Stimulated activated CD8-positive, alpha-beta memory T cell treated with anti-CD3 and anti-CD28 coated beads, Interleukin-12 subunit alpha, Interleukin-12 subunit beta, amount 100 ng/mL, for 1 hour (primary cell): ENCODE measurements at places on chromosomes 12 and 14.

- DNase-seq: no peak
These were observed 3.4 kb downstream of the TRHDE start for GRCh38 chr12:72275526-72275925.

DNA sequence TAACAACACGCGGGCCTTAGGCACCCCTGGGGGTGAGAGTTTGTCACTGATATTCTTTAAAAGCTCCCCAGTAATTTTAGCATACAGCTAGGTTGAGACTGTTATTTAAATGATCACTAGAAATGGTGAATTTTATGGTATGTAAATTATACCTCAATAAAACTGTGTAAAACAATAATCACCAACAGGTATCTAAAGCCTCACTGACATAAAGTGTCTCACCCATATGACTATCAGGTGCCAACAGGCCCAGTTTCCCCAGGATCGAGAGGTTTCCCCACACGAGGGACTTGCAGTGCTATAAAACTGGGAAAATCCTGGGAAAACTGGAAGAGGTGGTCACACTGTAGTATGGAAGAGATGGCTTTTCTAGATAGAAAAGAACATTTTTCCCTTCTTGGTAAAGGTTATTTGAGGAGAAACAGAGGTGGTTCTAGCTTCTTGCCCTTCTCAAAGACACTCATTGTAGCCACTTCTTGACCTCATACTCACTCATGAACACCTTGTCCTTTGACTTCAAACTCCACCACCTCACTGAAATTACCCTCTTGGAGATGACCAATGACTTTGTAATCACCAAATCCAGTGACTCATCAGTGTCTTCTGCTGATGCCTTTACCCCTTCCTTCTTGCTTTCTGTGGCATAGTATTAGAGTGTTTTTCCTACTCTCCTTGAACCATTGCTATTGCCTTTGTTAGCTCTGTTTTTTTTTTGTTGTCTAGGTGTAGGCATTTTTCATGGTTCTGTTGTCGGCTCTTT, 24.8 kb upstream of the NUBPL start:
- no peak for DNase-seq

- no peak for DNase-seq
These were observed 33.5 kb upstream of the DICER1 start for GRCh38 chr14:95190857-95191256.

GRCh38 chr12:123389560-123390351, 5.8 kb downstream of the KMT5A start:
- peak; percentile 5 for DNase-seq

GRCh38 chr12:54193434-54193833, 4.6 kb upstream of the SMUG1 start:
- DNase-seq: no peak

DNA sequence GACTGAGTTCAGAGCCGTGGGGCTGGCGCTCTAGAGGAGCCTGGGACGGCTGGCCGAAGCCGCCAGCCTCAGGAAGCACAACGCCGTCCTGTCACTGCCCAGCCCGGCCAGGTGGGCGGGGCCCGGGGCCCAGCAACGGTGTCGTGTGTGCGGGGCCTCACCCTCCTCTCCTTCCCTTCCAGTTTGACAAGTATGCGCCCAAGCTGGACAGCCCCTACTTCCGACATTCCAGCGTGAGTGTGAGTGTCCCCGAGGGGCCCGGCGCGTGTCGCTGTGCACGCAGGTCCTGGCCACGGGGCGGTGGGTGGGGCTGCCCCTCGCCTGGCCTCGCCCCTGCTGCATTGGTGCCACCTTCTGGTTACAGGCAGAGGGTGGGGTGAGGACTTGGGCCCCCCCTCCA, 38.3 kb downstream of the LRCOL1 start:
- DNase-seq: no peak

- DNase-seq: no peak
These were observed 44.9 kb downstream of the CHST11 start for GRCh38 chr12:104501660-104502059.

DNA sequence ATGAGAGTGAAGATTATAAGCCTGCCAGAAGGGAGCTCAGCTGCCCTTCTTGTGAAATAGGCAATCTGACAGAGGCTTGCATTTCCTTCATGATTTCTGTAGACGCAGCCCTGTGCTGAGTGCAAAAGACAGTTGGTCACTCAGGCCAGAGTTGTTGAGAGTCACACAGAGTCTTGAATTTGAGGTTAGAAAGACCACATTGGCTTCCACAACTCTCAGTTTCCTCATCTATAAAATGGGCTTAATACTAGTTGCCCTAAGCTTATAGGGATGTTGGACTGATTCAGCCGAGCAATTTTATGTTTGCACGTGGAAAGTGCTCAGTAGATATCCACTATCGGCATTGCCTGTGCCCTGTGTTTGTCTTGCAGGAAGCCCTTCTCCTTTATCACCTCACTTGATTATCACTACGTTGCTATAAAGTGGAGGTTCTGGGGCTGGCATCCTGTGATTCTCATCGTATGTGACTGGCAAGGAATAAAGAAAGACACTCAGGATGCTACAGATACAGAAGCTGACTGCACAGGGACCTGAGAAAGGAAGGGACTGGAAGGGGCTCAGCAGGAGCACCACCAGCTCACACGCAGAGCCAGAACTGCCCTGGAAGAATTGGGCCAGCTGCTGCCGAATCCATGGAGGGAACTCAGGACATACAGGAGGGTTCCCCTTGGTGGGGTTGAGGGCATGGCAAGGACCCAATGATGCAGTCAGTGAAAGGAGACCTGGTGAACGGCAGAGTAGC, 19.8 kb upstream of the SERPINA4 start:
- no peak for DNase-seq

DNA sequence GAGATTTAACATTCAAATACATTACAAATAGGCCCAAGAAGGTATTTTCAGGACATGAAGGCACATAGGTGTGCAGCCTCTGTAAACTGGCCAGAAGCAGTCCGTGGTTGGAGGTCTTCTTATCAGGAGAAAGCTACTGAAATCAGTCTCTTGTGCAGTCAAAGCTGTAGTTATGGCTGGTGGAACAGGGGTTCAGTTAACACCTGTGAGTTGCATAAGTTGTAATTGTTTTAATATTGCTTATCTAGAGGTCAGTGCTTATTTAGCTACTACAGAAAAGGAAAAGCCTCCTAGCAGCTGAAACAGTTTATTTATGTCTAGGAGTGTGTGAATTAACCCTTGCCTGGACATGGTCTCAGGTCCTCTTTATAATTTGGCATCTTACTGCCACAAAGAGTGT, 377.6 kb upstream of the MDGA2 start:
- DNase-seq: no peak

DNA sequence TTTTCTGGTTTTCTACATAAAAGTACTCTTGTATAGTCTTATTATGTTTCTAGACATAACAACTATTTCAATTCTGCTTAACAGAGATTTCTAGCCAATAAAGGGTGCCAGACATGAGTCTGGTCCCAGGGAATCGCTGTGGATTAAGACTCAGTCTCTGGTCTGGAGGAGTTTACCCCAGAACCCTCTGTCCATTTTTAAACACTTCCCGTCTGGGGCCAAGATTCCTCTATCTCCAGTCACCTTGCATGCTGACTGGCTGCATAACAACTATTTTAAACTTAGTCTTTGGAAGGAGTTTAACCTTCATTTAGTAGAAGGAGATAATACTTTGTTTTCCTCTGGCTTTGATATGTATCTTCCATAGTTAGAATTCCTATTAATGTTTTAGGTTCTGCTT, 163.1 kb upstream of the IFNG-AS1 start:
- no peak for DNase-seq

GRCh38 chr12:127162307-127162706, 1104.7 kb upstream of the TMEM132C start:
- no peak for DNase-seq

- no peak for DNase-seq
These were observed 117.8 kb downstream of the HMGA2 start for GRCh38 chr12:65942102-65942501.

DNA sequence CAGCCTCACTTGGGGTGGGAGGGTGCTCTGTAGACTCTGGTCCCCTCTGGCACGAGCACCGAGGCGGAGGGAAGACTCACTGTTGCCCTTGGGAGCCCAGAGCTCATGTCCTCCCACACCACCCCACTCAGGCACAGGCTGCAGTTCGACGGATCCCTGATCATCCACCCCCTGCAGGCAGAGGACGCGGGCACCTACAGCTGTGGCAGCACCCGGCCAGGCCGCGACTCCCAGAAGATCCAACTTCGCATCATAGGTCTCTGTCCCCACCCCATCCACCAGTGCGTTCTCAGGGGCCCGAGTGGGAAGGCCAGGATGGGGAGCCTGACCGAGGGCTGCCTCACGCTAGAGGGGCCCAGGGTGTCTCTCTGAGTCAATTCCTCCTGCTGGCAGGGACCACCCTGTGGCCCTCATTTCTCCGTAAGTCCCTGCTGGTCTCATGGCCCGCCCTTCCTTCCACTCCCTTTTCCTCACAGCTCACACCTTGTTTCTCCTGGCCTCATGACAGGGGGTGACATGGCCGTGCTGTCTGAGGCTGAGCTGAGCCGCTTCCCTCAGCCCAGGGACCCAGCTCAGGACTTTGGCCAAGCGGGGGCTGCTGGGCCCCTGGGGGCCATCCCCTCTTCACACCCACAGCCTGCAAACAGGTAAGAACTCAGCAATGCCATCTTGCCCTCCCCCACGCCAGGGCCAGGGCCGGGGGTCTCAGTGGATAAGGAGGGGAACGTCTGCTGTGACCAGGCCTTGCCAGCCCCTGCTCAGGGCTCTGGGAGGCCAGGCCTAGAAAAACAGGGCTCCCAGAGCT, 27.0 kb downstream of the PAPLN start:
- DNase-seq: no peak

GRCh38 chr12:112777387-112778310, 13.9 kb upstream of the RPH3A start:
- DNase-seq: no peak

DNA sequence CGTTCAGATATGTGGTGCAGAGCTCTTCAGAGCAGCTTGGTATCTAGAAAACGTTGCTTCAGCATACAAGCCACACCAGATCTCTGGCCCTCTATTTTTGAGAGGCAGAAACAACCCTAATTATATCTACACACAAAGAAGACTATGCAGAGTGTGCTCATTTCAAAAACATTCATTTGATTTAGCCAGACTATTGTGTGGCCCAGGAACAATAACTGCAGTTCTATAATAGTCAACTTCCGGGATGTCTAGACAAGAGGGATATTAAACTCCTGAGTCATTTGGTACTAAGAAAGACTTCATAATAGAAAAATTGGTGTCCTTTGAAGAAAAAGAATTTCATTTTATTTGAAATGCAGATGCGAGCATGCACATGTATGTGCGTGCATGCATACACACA, 153.8 kb downstream of the PELI2 start:
- no peak for DNase-seq

GRCh38 chr12:2008677-2009076, 4.4 kb upstream of the DCP1B start:
- no peak for DNase-seq

DNA sequence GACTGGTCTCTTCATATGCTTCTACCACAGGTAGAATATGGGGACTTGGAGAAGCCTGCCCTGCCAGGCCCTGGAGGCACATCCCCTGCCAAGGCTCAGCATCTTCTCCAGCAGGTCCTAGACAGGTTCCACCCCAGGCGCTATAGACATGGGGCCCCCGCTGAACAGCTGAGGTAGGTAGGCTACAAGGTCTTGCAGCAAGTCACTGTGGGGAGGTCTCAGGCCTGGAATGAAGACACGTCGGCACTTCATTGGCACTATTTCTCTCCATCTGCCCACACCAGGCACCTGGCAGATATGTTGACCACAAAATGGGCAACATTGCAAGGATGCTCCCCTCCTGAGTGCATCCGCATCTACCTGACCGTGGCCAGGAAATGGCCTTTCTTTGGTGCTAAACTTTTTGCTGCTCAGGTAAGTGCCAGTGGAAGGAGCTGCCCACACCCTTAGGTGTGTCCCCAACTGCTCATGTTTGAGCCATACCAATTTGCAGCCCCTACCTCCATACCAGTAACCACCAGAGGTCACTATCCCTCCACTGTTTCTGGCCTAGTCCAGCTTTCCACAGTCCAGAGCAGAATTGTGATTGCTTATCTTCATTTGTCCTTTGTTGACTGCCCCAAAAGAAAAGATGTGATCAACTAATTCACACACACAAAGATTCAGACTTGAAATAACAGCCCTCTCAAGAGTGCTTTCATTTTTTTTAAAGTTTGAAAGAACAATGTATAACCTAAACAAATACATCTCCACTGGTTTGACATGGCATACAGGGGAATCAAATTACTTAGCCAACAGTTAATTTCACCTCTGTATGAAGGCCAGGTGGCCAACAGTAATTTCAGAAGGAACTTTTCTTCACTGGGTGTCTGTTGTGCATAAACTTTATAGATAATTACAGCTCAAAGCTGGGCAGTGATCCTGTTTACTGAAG, 16.1 kb downstream of the PIGH start:
- no peak for DNase-seq

- DNase-seq: no peak
These were observed 4.8 kb upstream of the SNRNP35 start for GRCh38 chr12:123453165-123453564.

- DNase-seq: no peak
These were observed 110.4 kb upstream of the NAV3 start for GRCh38 chr12:77720258-77720657.

GRCh38 chr12:111446631-111447570, 41.2 kb downstream of the SH2B3 start:
- DNase-seq: no peak

- DNase-seq: no peak
These were observed 3.8 kb upstream of the PDE3A start for GRCh38 chr12:20364501-20364900.

DNA sequence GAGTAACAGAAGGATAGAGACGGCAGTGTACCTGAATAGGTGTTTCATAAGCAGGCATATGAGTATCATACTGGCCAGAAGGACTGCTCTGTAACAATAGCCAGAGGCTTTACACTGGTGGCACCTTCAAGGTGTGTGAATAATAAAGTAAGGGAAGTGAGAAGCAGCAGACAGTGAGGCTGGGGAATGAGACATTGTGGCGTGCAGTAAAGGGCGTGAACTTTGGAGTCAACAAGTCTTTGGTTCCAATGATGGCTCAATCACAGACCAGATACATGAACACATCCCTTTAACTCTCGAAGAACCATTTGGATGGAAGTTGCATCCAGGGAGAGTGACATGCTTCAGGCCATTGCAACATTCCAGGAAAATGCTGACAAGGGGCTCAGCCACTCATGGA, 32.0 kb upstream of the CCND2 start:
- DNase-seq: no peak

DNA sequence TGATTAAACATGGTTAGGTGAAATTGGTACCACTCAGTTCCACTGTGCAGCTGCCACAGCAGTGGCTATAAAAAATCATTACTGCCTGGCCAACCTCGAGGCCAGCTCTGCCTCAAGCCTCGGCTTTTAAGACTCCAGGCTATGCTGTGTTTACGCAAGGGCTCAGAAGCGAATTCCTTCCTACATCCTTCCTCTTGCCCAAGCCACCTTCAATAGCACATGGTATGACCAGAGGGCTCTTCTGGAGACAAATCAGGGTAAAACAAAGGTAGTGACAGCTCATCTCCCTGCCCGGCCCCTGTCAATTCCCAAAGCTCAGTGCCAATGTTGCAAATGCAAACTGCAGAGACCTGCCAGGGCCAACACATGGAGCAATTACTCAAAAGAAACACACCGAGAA, 31.9 kb downstream of the NUAK1 start:
- DNase-seq: no peak

- no peak for DNase-seq
These were observed 950.6 kb downstream of the GALC start for GRCh38 chr14:87042354-87042753.
